ENCODE measurements at places on chromosomes 13 and 19.

GRCh38 chr19:41930926-41931592 lies 2.8 kb upstream of the ERFL start:
- DNase-seq = no peak

GRCh38 chr19:8580710-8581281 lies 3.6 kb upstream of the MYO1F start:
- peak; percentile 88 for DNase-seq

DNA sequence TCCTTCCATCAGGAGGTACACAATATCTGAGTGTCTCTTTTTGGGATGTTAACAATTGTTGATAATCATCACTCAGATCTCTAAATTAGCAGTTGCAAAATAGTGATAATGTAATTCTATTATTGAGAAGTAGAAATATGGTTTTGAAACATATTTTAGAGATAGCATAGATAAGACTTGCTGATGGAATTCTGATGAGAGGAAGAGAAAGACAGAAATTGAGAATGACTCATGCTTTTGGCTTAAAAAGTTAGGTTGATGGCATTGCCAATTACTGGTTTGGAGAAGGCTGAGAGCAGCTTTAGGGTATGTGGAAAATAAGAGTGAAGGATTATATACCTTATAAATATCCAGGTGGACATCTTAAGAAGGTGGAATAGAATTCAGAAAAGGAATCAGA lies 106.4 kb upstream of the EDNRB start:
- no peak for DNase-seq

- no peak for DNase-seq
These were observed 7.5 kb upstream of the PDCD5 start for GRCh38 chr19:32573492-32573794.

DNA sequence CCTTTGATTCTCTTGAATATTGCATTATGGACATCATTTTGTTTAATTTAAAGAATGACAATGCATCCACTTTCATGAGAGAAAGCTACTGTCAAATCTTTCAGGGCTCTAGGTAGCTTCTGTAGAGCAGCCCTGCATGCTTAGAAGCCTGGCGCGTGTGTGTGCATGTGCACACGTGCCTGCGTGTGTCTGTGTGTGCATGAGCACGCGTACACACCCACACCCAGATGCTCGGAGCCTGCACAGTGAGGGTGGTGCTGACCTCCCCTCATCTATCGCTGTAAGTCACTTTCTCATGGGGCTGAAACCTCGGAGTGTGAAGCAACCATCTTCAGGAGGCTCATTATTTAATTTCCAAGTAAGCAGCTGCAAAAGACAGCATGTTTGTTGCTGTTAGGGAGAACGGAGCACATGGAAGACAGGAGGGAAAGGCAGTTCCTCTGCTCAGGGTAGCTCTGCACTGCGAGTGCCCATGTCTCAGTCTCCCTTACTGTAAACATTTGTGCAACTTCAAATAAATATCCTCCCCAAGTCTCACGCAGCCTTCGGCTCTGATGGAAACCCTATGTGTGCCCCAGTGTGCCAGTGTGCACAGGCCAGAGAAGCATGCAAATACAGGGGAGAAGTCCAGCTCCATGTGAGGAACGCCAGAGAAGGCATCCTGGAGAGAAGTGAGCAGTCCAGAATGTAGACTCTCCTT lies 22.8 kb downstream of the TSHZ3 start:
- DNase-seq = no peak

DNA sequence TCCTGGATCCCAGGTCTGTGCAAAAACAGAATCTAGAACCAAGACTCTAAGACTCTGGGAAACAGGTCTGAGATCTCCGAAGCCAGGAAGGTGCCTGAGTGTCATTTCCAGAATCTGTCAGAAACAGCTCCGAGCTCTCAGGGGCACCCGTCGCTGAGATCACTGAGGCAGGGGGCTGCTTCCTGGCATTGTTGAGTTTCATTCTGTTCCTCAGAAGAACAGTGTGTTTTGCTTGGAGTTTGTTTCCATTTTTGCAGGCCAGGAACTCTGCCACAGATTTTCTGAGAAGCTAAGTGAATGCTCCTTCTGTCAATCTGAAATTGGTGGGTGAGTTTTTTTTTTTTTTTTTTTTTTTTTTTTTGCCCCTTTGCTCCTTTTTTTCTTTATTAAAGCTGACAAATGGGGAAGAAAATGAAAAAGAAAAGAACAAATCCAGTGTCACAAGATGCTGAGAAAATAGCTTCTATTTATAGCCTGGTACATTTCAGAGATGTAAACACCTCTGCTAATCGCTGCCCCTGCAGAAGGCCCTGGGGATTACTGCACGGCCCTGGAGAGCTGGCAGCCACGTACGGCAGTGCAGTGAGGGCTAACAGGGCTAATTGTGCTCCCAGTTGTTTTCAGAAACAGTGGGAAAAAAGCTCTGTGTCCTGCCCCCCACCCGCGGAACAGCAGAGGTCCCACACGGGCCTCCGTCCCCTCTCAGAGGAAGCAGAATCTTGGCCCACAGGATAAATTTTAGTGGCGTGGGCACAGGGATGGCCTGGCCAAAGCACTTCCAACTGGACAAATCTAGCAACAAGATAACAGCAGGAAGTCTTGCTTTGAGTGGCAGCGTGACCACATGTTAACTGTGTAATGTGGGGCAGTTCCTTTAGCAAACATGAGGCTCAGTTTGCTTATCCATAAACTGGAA lies 237.6 kb upstream of the IRS2 start:
- DNase-seq = no peak

DNA sequence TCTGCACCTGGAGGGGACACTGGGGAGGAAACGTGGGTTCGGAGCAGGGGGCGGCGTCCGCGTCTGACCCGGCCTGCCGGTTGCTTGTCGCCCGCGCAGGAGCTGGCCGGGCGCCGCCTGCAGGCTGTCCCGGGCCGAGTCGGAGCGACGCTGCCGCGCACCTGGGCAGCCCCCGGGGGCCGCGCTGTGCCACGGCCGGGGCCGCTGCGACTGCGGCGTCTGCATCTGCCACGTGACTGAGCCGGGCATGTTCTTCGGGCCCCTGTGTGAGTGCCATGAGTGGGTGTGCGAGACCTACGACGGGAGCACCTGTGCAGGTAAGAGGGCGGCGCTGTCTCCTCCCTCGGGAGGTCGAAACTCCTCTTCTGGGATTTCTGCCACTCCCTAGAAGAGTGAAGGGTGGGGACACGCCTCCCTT lies 1.3 kb downstream of the ITGBL1 start:
- DNase-seq = peak; percentile 4

Measured in muscle of leg (tissue), 16 donors.